ENCODE measurements at places on chromosomes 12 and 14.
A peak's percentile ranks its signal among the peaks of the same experiment; 100 is the strongest.

- no peak for DNase-seq
These were observed 1.7 kb downstream of the DYNLL1 start for GRCh38 chr12:120497524-120498150.

DNA sequence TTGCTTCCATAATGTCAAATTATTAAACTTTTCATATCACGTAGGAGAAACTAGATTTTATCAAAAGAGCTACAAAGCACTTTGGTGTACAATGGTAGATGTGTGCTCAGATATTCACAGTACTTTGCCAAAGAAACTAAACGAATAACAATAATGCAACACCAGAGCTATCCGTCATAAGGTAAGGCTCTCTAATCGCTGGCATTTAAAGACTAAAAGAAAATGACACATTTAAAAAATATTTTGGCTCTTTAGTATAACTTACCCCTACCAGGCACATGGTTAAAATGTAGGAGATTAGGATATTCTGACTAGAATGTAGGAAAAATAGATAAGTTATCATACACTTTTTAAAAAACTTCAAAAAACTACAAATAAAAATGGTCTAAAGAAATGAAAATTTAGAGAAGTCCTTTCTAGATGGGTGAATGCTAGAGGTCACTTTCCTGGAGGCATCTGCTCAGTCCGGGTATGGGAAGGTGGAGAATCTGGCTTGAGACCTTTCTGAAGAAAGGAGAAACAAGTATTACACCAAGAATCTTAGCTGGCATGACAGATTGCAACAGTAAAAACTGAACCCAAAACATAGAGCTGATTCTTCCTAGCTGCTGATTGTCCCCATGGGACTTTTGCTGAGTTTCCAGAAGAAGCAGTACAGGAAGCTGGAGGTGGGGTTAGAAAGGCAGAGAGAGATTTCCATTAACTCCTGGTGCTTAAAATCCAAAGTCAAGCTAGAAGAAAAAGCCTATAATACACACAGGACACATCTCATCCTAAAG is 67.9 kb downstream of the FAR2 start:
- DNase-seq, result no peak

DNA sequence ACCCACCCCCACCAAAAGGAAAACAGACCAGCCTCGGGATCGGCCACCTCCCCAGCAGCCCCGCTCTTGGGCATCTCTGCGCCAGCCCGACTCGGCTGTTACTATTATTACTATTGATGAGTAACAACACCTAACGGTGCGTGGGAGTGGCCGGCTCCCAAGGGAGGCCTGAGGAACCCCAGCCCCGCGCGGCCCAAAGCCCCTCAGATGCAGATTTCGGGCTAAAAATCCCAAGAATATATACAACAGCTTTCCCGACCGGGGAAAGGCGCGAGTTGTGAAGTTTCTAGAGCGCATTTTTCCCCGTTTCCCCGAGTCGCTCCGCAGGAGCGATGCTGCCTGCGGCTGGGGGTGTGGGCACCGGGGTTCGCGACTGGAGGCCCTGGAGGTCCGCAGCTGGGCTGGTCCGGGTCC is 565 bp downstream of the NT5DC3 start:
- peak; percentile 22 for DNase-seq

GRCh38 chr12:112716099-112717093 is 75.2 kb upstream of the RPH3A start:
- no peak for DNase-seq

DNA sequence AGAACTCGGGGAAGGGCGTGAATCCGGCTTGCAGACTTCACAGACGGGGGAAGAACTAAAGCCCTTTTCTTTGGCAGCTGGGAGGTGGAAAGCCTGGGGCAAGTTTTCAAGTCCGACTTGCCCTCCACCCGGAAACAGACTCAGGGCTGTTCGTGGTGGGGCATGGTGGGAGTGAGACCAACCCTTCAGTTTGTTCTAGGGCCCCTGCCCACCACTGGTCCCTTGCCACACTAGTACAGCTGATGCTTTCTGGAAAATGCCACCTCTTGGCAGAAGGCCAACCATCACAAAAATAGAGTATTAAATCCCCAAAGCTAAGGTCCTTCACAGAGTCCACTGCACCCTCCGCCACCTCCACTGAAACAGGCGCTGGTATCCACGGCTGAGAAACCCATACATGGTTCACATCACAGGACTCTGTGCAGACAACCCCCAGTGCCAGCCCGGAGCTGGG is 50.4 kb upstream of the DDX11 start:
- no peak for DNase-seq

GRCh38 chr14:24885410-24885913 is 164.5 kb downstream of the STXBP6 start:
- no peak for DNase-seq

GRCh38 chr12:58860056-58860787 is 60.1 kb downstream of the LRIG3 start:
- no peak for DNase-seq

GRCh38 chr12:111745211-111745610 is 21.5 kb upstream of the ALDH2 start:
- DNase-seq, result no peak

- no peak for DNase-seq
These were observed 4.4 kb upstream of the TMTC2 start for GRCh38 chr12:82682326-82682725.

GRCh38 chr14:21440859-21441258 is 15.1 kb downstream of the CHD8 start:
- DNase-seq, result no peak

- DNase-seq, result no peak
These were observed 93.3 kb downstream of the FIGNL2 start for GRCh38 chr12:51755251-51755650.

DNA sequence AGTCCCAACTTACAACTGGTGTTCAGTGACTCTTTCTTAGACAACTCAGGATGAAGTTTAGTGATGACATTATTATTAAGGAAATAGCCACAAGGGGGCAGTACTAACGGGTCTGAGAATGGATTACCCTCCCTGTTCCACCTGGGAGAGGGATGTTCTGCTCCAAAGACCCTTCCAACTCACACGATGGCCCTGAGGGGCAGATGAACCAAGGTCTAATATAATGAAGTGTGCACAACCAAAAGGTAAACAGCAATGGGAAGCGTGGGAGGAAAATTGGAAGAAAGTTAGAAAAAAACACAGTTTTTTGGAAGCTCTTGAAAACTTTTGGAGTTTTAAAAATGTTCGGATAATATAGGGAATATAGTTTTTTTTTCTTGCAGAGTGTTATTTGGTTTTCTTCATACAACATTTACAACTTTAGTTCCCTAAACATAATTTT is 24.0 kb downstream of the FGF6 start:
- DNase-seq, result peak; percentile 46

DNA sequence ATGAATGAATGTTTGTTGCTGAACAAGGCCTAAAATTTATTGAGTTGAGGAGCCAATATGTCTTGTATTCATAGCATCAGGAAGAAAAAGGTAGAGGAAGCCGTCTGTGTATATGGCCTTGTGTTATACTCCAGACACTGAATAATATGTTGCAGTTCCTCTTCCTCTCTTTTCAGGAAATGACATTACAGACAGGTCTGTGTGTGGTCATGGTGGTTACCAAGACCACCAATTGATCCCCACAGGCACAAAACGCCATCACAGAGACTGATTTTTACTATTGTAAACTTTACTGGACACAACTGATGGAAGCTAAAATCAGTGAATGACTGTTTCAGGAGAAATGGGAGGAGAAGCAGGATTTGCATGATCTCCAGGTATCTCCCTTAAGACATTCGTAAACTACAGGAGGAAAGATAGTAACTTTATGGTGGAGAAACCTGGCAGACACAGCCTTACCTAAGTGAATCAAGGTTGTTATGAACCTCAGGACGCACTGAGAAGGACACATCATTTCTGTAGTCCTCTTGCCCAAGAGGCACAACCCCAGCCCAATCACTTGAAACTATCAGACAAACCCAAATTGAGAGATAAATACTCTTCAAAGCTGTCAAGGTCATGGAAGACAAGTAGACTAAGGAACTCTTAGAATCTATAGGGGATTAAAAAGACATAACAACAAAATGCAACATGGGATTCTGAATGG is 334.1 kb upstream of the RGS6 start:
- no peak for DNase-seq

GRCh38 chr12:25014961-25015360 is 66.1 kb upstream of the BCAT1 start:
- DNase-seq, result no peak

DNA sequence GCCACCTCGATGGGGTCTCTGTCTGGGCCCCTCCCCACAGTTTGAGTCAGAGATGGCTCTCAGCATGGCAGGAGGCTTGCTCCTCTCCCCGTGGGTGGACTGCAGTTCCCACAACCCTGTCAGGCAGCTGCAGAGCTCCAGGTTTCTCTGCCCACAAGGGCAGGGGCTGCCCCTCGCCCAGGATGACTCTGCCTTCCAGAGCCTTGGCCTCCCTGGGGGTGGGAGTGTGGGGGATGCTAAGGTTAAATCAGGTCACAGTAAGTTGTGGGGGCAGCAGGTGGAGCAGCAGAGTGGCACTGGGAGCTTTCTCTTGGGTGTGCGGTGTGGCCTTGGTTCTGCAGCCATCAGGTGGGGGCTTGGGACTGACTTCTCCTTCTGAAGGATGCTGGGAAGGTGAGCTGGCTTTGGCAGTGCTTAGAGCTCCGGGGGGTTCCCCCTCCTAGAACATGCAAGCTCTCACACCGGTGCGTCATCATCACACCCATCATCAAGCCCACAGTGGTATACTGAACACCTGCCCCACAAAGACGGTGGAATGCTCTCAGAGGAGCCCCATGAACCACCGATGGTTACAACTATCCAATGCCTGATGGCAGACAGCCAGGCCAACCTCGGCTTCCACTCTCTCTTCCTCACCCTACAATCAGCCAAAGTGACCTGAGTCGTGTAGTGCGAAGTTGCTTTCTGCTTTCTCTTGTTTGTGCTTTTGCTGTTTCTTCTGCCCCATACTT is 39.7 kb downstream of the ERH start:
- DNase-seq, result no peak

GRCh38 chr12:29149691-29150281 is 708 bp downstream of the FAR2 start:
- no peak for DNase-seq

- DNase-seq, result peak; percentile 85
These were observed 62.9 kb upstream of the NID2 start for GRCh38 chr14:52131640-52132320.

- no peak for DNase-seq
These were observed 18.9 kb downstream of the ABCB9 start for GRCh38 chr12:122947352-122947792.

DNA sequence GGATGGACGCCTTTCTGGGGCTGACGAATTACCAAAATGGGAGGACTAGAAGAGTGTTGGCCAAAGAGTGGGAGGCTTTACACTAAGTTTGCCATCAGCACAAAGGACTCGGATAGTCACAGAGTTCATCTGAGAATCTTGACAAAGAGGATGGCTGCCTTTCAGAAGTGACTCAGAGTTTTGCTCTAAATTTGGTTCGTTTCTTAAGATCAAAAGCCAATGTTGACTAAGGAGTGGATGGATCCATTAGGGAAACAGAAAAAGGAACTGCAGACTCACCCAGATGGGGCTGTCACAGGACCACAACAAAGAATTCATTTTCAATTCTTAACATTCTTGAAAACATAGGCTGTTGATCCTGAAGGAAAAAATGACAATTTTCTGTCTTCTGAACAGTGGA is 81.3 kb upstream of the DUSP6 start:
- DNase-seq, result no peak

- DNase-seq, result peak; percentile 12
These were observed 1.8 kb downstream of the FLRT2 start for GRCh38 chr14:85531587-85532373.

- no peak for DNase-seq
These were observed 1.5 kb upstream of the NANOG start for GRCh38 chr12:7787574-7788293.

DNA sequence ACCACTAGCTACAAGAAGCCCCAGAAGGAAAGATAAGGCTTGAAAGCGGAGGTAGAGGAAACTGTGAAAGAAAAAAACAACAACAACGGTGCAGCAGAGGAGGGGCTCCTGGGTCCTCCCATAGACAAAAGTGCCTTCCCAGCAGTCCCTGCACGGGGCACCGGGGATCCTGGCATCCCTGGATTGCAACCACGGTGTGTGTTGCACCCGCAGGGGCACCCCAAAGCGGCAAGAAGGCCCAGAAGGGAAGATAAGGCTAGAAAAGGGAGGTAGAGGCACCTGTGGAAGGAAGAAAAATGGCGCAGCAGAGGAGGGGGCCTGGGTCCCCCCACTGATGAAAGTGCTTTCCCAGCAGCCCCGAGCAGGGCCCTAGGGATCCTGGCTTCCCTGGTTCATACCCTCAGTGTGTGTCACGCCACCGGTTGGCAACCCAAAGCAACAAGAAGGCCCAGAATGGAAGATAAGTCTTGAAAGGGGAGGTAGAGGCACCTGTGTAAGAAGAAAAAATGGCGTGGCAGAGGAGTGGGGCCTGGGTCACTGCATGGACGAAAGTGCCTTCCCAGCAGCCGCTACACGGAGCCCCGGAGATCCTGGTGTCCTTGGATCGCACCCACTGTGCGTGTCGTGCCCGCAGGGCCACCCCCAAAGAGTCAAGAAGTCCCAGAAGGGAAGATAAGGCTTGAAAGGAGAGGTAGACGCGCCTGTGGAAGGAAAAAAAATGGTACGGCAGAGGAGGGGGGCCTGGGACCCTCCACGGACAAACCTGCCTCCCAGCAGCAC is 281.0 kb downstream of the ALG10 start:
- no peak for DNase-seq

DNA sequence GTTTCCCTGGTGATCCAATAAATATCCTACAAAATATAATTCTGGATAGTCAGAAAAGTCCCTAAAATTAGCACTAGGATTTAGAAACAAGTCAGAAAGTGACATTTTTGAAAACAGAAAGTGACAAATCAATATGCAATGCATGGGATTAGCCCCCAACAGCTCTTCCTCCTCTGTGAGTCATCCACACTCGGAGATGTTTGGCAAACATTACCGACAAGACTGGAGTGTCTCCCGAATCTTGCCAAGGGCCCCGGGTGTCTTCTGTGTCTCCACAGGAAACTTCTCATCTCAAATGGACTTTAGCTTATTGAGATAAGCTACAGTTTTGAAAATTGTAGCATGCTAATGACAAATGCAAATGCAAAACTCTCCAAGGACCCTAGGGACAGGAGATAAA is 398.9 kb upstream of the CCDC196 start:
- DNase-seq, result no peak

DNA sequence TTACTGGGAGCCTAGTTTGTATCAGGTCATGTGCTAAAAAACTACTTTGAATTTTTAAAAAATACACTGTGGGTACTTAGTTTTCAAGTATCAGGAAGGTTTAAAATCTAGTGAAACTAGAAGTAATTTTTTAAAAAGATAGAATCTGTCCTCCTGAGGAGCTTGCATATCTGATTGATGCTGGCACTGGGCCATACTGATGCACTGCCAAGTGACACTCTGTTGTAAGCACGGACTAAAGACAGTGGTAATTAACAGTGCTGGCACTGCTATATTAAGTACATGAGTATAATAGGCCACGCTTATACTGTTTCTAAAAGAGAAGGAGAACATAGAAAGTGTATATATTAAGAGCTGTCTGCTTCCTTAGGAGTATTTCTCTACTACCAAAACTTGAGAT is 10.0 kb upstream of the TBC1D30 start:
- no peak for DNase-seq

GRCh38 chr12:55582066-55582465 is 9.8 kb downstream of the OR2AP1 start:
- DNase-seq, result no peak

All from frontal cortex (tissue), 4 donors.